ENCODE measurements at places on chromosomes 12 and 14. TPM values are rescaled to one million over a fixed set of nuclear protein-coding genes. Genes with fewer than 3 reads are reported as not detected.

Gene RTN1
- total RNA-seq: 0.35 TPM

Gene CLEC4E
- not detected for total RNA-seq

Gene AMN
- 0.23 TPM for total RNA-seq

Gene OLR1
- total RNA-seq: not detected

Gene PLA2G1B
- not detected for total RNA-seq

Gene SERPINA12
- total RNA-seq: not detected

Measured in smooth muscle cell of the coronary artery (primary cell).